ENCODE measurements at places on chromosomes 16 and 17.

GRCh38 chr16:70601576-70602575 lies 44.5 kb upstream of the IL34 start:
- DNase-seq: no peak

GRCh38 chr17:82302991-82303943 lies 14.1 kb downstream of the CD7 start:
- no peak for DNase-seq

GRCh38 chr17:35265566-35266141 lies 22.8 kb downstream of the SLFN5 start:
- DNase-seq: no peak

DNA sequence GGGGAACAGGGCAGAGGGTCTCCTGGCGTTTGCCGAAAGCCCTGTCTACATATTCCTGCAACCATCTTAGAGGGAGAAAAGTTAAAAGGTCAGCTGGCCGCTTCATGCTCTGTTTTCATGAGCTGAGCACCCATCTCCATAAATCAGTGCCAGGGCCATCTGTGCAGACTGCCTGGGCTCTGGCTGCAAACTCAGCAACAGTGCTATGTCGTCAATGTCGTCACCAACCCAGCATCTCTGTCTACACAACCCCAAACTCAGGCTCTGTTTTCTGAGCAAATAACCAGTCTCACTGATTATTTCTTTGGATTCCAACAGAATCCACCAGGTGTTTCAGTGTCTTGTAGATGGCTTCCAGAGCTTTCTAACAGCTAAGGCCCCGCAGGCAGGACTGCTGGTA lies 65.0 kb downstream of the HS3ST2 start:
- no peak for DNase-seq

GRCh38 chr16:87094556-87094865 lies 222.7 kb downstream of the C16orf95 start:
- DNase-seq: peak; percentile 30

GRCh38 chr17:12257176-12257575 lies 236.5 kb downstream of the MAP2K4 start:
- no peak for DNase-seq

DNA sequence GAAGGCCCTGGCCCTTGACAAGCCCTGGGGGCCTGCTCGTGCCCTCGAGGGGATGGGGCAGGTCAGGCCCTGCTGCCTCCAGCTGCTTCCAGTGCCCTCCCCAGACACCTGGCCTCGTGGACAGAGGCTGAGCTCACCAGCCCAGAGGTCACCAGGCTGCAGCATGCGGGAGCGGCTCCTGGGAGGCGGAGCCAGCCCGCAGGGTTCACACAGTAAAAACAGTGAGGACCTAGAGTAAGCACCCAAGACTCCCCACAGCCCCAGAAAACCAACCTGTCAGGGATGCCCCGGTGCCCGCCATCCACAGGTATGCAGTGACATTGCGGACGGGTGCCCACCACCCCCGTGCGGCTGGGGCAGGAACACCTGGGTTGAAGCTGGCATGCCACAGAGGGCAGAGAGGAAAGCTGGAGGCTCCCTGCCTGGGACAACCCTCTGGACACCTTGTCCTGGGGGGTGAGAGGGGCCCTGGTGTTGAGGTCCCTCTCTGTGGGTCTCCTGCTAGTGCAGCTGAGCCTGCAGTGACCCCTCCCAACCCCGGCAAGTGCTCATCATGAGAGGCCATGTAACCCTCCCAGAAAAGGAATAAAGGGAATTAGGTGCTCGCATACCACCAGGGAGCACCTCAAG lies 62.1 kb downstream of the LMF1 start:
- DNase-seq: no peak

DNA sequence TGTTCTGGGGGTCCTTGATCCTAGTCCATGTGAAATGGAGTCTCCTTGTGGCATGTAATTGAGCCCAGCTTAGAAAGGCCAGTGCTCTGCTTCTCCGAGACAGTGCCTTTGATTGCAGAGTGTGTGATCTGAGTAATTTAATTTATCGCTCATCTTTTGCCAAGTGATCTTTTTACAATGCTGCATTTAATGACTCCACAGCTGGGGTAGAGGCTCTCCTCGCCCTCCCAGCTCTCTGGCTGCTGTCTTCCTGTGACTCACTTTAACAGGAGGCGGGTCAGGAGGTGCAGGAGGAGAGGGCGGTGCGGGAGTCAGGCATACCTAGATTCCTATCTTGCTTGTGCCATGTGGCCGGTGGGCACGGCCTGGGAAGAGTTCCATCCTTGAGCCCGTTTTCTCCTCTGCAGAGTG lies 113.4 kb upstream of the FOXF1 start:
- DNase-seq: no peak

DNA sequence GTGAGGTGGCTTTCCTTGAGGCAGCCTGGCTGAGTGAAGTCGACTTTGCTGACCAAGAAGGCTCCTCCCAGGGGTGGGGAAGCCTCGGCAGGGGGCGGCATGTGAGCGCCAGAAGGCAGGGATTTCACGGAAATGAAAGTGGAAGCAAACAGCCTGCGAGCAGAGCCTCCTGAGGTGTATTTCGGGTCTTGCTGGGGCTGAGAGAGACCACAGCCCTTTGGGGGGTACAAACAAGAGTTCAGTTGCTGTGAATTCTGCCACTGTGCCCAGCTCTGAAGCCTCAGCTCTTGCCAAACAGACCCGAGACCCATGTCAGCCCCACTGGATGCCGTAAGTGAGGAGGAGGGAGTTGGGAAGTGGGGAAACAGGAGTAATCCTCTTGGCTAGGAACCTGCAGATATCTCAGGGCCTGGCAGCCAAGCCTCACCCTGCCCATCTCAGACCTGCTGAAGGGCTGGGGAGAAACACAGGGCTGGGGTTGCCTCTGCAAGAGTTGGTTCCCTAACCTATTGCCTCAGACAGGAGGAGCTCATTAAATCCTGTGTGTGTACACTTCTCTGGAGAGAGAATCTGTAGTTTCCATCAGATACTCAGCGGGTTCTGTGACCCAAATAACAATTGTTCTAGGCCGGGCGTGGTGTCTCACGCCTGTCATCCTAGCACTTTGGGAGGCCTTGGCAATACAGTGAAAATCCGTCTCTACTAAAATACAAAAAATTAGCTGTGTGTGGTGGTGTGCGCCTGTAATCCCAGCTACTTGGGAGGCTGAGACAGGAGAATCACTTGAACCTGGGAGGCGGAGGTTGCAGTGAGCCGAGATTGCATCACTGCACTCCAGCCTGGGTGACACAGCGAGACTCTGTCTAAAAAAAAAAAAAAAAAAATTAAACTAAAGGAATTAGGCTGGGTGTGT lies at the start of gene IFI35:
IFI35 (plus strand) TSS at position 146 of the 913 bp plus-strand sequence; CDS start at position 310, 164 bp downstream.
- peak; percentile 83 for DNase-seq

DNA sequence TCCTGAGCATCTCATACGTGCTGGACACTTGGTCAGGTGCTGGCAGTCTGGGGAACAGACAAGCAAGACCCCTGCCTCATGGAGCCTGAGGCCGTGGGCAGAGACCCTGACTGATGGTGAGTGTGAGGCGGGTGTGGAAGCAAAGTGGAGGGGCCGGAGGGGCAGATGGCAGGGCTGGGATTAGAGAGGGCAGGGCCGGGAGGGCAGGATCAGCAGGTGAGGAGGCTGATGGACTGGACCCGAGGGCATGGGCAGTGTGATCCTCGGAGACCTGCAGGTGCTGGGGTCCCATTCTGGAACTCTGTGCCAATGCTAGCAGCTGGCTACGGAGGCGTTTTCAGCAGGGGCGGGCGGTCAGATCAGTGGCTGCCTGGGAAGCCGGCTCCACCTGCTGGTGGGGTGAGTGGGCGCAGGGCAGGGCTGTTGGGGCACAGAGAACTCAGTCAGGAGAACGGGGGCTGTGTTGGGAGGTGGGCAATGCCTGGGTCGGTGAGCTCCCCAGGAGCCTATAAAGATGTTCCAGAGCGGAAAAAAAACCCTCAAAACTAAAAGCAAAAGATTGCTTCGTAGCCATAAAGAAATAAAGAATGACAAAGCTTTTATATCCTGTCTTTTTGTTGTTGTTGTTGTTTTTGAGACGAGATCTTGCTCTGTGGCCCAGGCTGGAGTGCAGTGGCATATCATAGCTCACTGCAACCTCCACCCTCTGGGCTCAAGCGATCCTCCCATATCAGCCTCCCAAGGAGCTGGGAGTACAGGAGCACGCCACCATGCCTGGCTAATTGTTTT lies 8.9 kb upstream of the C16orf74 start:
- no peak for DNase-seq
